ENCODE measurements at places on chromosomes 12 and 14.

- no peak for DNase-seq
Observed at GRCh38 chr12:61996717-61997116, 263.5 kb upstream of the USP15 start.

GRCh38 chr12:26689281-26689841, 143.6 kb downstream of the ITPR2 start:
- DNase-seq: no peak

GRCh38 chr12:101876322-101876860, 989 bp upstream of the DRAM1 start:
- no peak for DNase-seq

DNA sequence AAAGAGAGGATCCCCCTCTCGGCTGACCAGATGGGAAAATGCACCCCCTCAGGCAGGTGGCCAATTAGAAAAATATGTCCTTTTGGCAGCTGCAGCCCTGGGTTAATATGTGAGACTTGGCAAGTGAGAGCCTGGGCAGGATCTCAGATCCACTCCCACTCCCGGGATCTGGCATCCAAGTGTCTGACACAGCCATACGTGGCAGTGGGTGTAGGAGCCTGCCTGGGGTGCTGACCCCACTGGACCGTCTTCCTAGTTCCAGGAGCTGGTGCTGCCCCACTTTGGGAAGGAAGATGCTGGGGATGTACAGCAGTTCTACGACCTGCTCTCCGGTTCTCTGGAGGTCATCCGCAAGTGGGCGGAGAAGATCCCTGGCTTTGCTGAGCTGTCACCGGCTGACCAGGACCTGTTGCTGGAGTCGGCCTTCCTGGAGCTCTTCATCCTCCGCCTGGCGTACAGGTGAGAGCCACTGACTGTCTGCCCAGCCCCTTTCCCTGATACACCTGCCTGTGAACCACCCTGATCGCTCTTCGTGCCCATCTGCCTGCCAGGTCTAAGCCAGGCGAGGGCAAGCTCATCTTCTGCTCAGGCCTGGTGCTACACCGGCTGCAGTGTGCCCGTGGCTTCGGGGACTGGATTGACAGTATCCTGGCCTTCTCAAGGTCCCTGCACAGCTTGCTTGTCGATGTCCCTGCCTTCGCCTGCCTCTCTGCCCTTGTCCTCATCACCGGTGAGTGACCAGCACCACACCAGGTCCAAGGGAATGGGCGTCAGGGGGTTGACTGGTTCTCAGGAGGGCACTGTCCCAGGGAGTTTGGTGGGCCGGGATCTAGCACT, 5.8 kb downstream of the NR4A1 start:
- DNase-seq: no peak

DNA sequence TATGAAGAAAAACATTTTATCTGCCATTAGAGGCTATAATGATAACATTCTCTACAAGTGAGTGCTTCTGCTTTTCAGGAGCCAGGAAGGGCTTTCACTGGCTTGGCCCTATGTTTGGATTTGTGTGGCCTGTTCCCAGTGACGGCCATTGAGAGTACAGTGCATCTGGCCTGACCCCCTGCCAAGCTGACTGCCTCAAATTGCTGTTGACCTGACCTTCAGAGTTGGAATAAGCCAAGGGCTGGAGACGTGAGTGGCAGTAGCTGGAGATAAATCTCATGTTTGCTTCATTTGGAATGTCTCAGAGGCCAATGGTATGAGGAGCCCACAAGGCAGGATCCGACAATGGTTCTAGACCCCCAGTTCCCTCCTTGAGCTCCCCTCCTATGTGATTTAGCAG, 28.3 kb upstream of the PLEKHG7 start:
- no peak for DNase-seq

GRCh38 chr12:92002195-92002649, 143.4 kb downstream of the BTG1 start:
- DNase-seq: no peak

- DNase-seq: no peak
Observed at GRCh38 chr12:114936148-114937079, 252.4 kb upstream of the TBX3 start.

DNA sequence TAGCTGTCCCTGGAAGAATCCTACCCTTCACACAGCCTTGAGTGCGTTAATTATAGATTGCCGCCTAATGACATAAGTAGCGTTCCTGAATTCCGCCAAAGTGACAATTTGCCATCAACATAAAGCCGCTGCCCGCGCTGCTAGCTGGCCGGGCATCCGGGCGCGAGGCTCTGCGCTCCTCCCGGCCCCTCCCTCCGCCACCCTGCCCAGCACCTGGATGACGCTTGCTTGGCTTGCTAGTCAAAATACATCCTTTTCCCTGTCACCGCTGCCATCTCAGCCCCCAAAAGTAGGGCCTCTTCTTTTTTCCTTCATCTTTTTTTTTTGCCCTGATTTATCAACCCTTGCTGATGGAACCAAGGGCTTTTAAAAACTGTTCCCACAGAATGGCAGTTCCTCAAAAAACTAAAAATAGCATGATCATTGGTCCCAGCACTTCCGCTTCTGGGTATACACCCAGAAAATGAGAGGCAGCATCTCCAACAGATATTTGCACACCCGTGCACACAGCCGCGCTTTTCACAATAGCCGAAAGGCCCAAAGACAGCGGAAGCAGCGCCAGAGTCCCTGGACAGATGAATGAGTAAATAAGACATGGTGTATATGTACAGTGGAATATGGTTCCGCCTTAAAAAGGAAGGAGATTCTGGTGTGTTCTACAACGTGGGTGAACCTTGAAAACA, 235.2 kb downstream of the BCL11B start:
- DNase-seq: no peak

- DNase-seq: no peak
Observed at GRCh38 chr14:60861545-60862140, 119.2 kb downstream of the TRMT5 start.

- DNase-seq: no peak
Observed at GRCh38 chr12:92516277-92516600, 186.6 kb upstream of the PLEKHG7 start.

DNA sequence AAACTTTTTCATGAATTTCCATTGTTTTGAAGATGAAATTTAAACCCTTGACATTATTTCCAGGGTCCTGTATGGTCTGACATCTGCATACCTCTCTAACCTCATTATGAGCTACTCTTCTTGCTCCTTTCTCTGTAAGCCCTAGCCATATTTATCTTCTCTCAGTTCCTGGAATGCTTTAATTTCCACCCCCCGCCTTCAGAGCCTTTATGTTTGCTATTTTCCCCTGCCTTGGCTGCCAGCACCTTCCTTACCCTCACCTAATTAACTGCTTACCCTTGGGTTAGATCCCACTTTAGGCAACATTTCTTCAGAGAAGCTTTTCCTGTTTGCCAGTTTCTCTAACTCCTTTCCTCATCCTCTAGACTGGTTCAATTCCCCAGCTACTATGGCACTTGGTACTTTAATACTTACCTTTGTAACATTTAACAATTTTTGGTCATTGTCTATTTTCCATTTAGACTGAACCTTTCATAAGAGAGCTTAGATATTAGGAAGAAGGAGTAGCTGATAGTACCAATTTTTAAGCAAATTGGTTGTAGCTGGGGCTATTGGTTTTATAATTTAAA, 6.0 kb downstream of the STYX start:
- DNase-seq: no peak

DNA sequence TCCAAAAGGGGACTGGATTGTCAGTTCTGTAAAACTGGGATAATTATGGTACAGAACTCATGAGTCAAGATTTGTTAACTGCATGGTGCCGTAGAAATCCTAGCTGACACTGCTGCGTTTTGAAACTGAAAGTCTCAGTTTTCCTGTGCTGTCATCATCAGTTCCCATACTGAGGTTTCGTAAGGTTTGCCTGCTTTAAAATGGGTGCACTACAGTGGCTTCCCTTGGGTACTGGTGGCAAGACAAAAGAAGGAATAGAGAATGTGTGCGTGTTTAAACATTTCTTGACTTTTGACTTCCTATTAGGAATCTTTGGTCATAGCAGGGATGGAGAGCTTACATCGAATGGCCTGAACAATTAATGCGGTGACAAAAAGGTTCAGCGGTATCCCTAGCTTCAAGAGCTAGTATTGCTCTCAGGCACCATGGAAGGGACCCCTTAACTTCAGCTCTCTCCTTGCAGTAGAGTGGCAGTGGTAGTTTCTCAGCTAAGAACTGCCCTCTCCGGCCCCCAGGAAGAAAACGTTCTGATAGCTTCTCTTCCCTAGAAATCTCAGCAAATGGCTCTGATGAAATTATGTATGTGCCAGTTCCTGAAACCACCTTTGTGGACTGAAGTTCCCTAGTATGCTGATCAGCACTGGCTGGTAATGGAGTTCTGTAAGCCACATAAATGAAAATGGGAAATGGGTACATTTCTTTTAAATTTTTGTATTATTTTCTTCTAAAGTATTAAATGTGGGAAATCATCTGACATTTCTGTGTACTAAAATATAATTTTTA, 28.9 kb downstream of the ANO6 start:
- DNase-seq: no peak

GRCh38 chr12:66140731-66141130, 10.2 kb upstream of the LLPH start:
- no peak for DNase-seq

GRCh38 chr12:50257236-50258166, 25.8 kb downstream of the LIMA1 start:
- DNase-seq: no peak

DNA sequence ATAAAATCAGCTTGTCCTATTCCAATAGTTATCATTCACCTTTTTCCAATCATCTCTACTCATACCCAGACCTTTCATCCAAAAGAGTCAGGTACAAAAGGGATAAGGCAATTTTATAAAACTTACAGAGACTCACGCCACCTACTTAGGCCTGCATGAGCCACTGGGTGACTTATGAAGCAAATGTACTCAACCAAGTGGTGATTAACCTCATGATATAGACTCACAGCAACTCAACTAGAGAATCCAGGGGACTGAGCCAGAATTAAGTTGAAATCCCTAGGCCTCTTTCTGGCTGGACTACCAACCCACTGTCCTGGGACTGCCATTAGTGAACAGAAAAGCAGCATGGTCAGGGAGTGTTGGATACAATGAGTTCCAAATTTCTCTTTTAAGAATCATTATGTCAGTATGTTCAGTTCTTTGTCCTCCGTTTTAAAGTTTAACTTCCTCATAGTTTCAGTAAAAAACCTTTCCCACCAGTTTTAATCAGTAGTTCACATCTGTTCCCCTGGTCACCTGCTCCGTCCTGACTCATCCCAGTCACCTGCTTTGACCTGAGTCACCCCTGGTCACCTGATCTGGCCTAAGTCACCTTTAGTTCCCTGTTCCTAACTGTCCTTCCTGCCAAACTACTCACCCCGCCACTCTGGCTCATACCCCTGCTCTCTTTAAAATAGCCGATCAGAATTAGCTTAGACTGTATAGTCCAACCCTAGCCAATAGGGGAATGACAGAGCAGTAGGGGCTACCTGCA, 36.8 kb downstream of the SPTSSA start:
- DNase-seq: no peak

DNA sequence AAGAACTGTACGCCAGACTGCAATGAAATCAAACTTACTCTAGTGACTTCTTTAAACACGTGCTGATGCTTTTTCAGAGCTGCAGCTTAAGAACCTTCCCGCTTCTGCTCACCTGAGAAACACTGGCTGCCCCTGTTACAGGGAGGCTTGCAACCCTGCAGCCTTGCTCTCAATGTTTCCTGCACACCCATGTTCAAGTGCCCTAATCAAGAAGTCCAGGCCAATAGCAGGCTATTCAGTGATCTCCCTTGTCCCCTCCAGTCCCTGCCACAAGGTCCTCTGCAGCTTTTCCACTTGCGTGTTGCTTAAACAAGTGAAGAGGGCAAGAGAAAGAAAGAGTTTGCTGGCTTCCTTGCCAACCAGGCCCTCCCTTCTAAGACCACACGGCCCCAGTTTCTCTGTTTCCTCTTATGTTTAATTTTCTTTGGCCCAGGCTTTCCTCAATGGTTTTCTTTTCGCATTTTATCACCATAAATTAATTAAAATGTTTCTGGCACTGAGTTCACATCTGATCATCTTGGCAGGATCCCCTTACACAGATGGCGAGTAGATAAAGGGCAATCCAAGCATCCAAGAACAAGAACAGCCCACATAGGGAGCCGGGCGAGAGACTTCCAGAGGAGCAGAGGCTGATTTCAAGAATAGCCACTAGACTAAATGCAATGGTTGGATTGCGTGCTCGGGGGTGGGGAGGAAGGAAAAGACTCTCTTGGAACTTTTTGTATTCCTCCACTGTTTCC, 82.3 kb upstream of the CDKN3 start:
- no peak for DNase-seq

GRCh38 chr12:105978276-105978675, 160.5 kb downstream of the NUAK1 start:
- DNase-seq: no peak

DNA sequence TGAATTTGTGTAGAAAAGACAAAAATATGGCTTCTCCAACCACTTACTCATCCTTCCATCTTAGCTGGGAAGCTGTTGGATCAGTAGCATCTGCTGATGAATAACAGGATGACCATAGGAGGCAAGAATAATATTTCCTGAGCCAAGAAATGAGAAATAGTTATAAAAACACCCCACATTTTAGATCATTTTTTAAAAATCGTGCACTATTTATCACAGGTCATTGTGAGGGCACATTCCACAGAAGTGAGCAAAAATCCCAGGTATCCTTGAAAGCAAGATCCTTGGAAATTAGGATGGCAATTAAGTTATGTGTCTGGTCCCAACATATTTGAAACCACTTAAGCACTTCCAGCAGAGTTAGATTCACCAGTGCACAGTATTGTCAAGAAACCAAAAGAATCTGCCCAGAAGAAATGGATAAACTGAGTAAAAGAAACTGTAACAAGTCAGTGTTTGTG, 8.4 kb downstream of the FAR2 start:
- DNase-seq: no peak

DNA sequence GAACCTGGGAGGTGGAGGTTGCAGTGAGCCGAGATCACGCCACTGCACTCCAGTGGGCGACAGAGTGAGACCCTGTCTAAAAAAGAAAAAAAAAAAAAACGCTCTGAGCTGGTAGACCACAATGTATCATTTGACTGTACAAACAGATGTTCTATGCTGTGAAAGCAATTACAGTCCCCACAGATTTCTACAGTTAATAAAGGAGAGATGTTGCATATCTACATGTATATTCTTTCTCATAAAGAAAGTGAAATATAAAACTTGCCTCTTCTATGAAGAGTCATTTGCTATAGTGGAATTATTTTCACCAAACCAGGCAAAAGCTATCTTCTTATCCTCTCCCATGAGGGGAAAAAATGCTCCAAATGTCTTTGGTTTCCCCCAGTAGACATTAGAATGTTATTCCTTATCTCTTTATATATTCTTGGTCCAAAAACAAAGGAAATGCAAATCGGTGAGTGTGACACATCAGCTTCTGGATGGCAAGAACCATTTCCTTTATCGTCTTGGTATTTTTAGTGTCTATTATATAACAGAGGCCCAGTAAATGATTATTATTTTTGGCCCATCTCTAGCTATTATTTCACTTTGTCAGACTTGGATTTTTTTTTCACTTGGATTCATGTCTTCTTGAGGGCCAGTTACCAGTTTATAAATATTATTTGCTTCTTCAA, 230.4 kb downstream of the SSPN start:
- no peak for DNase-seq

DNA sequence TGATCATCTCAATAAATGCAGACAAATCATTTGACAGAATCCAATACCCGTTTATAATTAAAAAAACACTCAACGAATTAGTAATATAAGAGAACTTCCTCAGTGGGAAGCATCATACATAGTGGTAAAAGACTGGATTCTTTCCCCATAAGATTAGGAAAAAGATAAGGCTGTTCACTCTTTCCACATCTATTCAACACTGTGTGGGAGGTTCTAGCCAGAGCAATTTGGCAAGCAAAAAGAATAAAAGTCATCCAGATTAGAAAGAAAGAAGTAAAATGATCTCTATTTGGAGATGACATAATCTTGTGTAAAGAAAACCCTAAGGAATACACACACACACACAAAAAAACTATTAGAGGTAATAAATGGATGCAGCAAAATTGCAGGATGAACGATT, 38.4 kb downstream of the YEATS4 start:
- no peak for DNase-seq
